ENCODE measurements at places on chromosomes 7 and 10. TPM values are rescaled to one million over a fixed set of nuclear protein-coding genes. Genes with fewer than 3 reads are reported as not detected.

Gene RPEL1
- polyA plus RNA-seq, result not detected

Gene MTPN
- 100 TPM for polyA plus RNA-seq

Gene OPALIN
- polyA plus RNA-seq, result not detected

Gene DNAH11
- not detected for polyA plus RNA-seq

Gene HGF
- not detected for polyA plus RNA-seq

Gene STEAP4
- polyA plus RNA-seq, result not detected

Gene SPDYE8
- polyA plus RNA-seq, result not detected

Measured in naive thymus-derived CD8-positive, alpha-beta T cell (primary cell).